Iris pigment epithelial cell (primary cell): ENCODE measurements at places on chromosomes 7 and 10.

- no peak for DNase-seq
Measured at GRCh38 chr7:122790132-122790531, 87.4 kb upstream of the RNF148 start.

DNA sequence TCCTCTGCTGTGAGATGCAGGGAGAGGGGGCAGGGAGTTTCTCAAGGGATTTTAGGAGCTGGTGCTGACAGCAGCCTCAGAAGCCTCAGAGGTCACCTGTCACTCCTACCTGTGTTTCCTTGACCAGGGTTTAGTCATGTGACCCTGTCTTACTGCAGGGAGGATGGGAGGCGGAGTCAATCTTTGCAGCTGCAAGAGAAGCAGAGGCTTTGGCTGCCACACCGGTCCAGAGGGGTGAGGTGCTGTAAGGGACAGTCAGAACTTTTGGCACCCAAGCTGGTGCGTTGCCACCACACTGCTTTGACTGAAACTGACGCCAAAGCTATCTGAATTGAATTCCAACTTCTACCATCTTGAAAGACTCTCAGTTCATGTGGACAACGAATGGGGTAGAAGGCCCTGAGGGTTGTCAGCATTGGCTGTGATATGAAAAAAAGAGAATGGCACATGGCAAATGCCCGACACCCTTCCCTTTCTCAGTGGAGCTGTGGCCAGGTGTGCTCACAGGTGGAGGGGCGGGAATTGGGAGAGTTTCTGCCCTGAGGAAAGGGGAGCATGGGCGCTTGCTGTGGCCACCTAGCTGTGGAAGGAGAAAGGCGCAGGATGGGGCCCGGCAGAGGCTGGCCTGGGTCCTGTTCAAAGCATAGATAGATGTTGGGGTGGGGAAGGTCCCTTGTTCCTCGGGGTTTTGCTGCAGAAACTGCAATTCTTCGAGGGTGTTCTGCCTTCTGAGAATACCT is 69.3 kb downstream of the ARHGAP22 start:
- no peak for DNase-seq

GRCh38 chr10:29205787-29206186 is 83.1 kb upstream of the LYZL1 start:
- DNase-seq, result peak; percentile 29

- no peak for DNase-seq
Measured at GRCh38 chr10:12380999-12381398, 31.7 kb downstream of the CAMK1D start.

GRCh38 chr7:8151161-8151725 is 110.7 kb downstream of the ICA1 start:
- no peak for DNase-seq

DNA sequence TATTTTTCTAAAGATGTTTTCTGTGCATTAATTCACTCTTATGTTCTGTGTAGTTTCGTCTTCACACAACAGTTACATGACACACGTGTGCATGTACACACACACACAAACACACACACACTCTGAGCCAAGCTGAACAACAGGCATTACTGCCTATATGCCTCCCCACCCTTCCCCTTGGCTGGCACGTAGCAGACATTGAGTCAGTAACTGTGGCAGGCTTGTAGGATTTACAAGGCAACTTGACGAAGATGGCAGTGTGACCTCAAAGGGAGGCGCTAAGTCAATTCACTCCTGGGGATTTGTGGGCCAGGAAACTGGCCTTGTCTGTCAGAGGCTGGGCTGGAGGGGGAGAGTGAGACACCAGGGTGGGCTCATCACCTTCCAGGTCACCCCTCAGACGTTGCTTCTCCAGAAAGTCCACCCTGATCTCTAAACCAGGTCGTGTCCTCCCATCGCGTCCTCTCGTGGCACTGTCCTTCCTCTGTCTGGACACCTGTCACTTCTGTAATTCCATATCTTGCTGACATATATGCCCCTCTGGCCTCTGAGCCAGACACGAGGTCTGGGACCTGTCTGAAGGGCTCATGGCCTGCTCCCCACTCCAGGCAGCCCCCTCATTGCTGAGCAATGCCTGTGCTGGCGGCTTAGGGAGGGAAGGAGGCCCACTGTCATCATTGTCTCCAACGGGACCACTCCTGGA is 41.1 kb upstream of the INPP5A start:
- no peak for DNase-seq

- no peak for DNase-seq
Measured at GRCh38 chr7:93823621-93824020, 66.9 kb downstream of the TFPI2 start.

- no peak for DNase-seq
Measured at GRCh38 chr10:66283064-66283463, 642.8 kb upstream of the LRRTM3 start.

DNA sequence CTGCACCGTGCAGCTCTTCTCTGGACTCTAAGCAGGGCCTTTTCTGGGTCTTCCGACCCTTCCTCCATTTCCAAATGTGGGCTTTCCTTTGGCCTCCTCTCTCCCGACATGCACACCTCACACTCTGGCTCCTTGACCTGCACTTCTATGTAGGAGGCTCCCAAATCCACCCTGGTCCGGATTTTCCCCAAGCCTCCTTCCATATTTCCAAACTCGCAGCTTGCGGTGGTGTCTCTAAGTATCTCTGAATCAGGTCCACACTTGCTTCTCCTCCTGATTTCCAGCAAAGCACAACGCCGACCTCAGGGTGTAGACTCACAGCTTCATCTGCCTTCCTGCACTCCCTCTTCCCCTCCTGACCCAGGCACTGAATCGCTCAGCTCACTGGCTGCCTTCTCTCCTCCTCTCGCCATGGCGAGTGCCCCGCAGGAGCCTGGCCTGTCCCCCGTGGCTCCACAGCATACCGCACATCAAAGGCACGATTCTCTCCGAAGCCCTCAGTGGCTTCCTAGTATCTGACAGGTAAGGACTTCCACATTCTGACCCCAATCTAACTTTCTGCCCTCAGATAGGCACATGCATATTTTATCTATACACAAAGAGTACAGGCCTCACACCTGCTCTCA is 27.8 kb downstream of the DIP2C start:
- DNase-seq, result no peak

DNA sequence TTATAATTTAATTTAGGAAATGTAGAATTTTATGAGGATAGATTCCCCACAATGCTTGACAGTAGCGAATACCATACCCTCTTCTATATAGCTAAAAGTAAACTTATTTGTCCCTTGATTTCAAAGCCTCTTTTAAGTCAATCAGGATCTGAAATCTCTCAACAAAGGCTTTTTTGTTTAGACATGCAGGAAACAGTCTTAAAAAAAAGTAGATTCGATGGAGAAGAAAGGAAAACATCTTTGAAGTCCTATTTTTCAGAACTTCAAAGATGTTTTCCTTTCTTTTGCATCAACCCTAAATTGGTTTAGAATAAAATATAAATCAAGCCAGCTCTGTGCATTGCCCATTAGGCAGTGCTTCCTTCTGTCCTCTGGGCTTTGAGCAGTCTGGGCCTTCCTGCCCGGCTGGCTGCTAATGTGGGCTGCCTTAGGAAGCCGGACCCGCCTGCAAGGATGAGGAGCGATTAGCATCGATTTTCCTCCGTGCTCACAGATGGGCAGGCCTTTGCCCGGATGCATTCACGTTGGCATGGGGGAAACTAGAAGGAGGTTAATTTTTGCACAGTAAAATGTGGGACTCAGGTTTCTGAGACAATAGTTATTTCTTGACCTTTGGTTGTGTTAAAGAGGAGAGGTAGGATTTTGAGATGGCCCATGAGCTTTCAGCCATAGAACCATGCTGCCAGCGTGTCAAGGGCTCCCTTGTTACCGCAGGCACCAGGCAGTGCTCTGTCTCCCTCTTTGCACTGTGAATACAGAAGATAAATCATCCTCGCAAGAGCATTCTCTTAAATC is 15.5 kb downstream of the MSRB2 start:
- DNase-seq, result no peak

GRCh38 chr7:84998665-84999064 is 188.2 kb downstream of the SEMA3D start:
- DNase-seq, result no peak

- peak; percentile 7 for DNase-seq
Measured at GRCh38 chr7:79149831-79150230, 303.6 kb downstream of the MAGI2 start.

GRCh38 chr7:22194658-22195273 is 162.2 kb downstream of the RAPGEF5 start:
- no peak for DNase-seq

GRCh38 chr7:30321089-30321881 is 36.9 kb downstream of the ZNRF2 start:
- no peak for DNase-seq

- DNase-seq, result no peak
Measured at GRCh38 chr10:88507404-88507803, 75.7 kb downstream of the RNLS start.

GRCh38 chr7:86788948-86789347 is 145.2 kb downstream of the GRM3 start:
- no peak for DNase-seq

GRCh38 chr10:43599333-43599732 is 6.9 kb upstream of the ZNF485 start:
- DNase-seq, result no peak

DNA sequence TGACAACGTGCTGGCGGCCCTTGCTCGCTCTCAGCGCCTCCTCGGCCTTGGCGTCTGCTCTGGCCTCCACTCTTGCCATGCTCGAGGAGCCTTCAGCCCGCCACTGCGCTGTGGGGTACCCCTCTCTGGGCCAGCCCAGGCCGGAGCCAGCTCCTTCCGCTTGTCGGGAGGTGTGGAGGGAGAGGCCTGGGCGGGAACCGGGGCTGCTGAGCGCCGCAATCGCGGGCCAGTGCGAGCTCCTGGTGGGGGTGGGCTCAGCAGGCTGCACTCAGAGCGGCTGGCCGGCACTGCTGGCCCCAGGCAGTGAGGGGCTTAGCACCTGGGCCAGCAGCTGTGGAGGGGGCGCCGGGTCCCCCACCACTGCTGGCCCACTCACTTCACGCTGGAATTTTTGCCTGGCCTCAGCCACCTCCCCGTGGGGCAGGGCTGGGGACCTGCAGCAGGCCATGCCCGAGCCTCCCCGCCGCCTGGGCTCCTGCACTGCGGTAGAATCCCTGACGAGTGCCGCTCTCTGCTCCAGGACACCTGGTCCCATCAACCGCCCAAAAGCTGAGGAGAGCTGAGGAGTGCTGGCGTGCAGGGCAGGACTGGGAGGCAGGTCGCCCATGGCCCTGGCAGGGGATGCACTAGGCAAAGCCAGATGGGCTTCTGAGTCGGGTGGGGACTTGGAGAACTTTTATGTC is 372.2 kb upstream of the NRG3 start:
- DNase-seq, result no peak

DNA sequence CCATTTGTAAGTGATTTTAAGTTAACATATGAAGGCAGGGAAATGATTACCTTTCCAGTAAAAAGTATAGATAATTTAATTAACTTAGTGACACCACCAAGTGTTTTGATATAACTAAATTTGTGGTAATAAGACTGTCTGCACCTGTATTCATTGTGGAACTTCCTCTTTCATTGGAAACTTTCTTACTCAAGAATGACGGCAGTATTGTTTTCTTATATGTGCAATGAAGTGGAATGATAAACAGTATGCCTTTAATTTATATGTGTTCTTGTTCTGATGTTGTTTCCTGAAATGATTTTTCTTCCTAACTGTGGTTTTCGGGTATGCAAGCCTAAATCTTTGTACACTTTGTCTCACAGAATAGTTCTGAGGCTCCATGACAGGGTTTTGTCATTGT is 46.4 kb downstream of the CASD1 start:
- no peak for DNase-seq

DNA sequence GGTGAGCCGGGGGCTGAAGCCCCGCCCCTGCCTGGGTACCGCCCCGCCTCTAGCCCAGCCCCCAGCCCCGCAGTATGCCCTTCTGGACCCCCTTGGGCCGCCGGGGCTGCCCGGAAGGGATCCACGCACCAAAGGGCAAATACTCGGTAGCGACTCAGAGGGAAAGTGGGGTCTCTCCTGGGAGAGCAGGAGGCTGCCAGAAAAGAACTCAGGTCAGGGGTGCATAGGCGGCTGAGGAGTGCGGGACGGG is 796 bp downstream of the FBXL15 start:
- no peak for DNase-seq

GRCh38 chr10:122316224-122316884 is 45.3 kb downstream of the BTBD16 start:
- no peak for DNase-seq
